EL (cell line): ENCODE measurements at places on chromosomes 7 and 10.

- DNase-seq = no peak
These were observed 62.0 kb downstream of the CCNY start for GRCh38 chr10:35398355-35398754.

- no peak for DNase-seq
These were observed 21.8 kb downstream of the NKX6-2 start for GRCh38 chr10:132764108-132764507.

DNA sequence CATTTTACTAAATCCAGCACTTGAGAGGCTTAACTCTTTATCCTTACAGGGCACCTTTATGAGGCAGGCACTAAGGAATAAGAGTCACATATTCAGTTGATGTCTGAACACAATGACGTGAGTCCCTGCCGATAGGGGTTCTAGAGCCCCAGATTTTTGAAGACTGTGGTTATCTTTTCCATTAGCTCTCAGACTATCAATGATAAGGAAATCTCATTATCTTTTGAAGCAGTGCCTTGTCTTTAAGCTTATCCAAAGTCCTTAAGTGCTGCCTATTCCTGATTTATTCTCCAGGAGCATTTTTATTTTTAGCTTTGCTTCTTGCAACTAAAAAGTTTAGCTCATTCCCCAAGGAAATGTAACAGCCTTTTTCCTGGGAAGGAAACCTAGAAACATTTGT, 444.1 kb upstream of the LRRN3 start:
- no peak for DNase-seq

GRCh38 chr7:55558962-55559920, 13.1 kb downstream of the VOPP1 start:
- no peak for DNase-seq

DNA sequence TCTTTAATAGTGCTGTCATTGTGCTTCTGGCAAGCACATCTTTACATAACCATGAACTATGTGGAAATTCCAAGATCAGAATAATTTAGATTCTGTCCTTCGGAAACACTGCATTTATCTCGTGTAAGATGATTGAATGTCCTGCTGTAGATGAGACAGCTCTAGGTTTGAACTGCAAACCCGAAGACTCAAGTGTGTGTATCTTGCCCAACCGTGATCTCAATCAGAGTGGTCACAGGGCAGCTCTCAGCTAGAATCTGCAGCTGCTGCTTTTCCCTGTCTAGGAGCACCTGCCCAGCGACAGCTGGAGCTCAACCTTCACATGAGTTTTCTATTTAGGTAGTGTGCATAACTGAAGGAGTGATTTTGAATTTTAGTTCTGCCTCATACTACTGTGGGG, 17.5 kb upstream of the KIF20B start:
- DNase-seq = no peak
